ENCODE measurements at places on chromosomes 12 and 14.

DNA sequence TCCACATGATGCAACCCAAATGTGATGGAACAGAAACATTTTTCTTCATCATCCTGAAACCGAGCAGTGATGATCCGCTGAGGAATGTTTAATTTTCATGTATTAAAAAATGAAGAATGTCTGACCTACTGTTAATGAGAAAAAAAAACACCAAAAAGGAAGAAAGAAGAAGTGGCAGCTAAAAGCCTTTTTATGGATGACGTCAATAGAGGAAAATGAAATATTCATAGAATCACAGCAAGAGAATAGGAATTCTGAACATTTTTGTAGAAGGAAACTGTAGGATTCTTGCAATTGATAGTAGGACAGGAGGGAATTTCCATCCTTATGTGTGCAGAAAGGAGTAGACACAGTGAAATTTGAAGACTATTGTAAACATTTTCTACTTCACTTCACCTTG is 112.9 kb downstream of the PRKCH start:
- DNase-seq, result no peak

- DNase-seq, result no peak
Measured at GRCh38 chr12:91287753-91288152, 105.1 kb upstream of the DCN start.

DNA sequence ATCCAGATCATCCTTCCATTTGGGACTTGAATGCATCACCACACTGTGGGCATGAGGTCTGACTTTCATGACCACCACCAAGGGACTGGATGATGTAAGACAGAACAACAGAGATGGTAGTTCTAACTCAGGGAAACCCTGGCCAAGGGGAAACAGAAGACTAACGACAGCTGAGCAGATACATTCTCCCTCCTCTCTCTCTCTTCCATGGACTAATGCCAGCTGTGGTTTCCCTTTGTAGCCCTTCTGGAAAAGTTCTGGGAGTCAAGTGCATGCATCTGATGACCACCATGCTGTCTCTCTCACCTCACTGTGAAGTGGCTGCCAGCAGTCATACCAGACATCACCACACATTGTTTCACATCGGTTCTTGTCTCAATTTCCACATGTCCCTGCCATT is 3.4 kb downstream of the TAS2R30 start:
- no peak for DNase-seq

DNA sequence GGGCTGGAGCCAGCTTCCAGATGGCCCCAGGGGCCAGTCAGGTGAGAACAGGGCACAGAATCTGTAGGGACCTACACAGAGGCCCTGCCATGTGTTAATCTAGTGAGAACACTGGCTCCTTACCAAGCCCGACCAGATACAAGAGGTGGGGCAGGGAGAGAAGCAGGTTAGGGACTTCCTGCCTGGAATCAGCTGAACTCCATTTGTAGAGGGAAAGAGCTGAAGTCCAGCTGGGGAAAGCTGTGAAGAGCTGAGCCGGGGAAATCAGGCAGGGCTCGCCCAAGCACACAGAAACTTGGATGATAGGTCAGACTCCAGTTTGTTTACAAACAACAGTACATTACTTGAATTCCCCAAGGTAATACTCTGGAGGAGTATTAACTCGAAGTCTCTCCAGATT is 46.7 kb downstream of the PTGER2 start:
- no peak for DNase-seq

- no peak for DNase-seq
Measured at GRCh38 chr14:68497011-68497410, 295.9 kb downstream of the ZFP36L1 start.

DNA sequence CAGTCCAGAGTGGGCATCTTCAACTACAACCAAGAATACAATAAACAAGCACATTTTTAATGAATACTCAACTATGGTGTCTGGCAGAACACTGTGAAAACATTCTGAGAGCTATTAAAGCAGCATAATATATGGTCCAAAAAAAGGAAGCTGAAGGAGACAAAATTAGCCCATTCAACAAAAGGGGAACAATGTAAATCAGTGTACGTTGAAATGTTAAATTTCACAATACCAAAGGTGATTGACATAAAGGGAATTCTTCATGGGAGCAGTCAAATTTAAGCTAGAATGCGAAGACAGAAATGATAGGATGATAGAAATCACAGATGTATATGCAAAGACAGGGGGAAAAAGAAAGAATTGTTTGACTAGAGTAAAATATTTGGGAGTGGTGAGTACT is 41.3 kb upstream of the SYCP3 start:
- no peak for DNase-seq

DNA sequence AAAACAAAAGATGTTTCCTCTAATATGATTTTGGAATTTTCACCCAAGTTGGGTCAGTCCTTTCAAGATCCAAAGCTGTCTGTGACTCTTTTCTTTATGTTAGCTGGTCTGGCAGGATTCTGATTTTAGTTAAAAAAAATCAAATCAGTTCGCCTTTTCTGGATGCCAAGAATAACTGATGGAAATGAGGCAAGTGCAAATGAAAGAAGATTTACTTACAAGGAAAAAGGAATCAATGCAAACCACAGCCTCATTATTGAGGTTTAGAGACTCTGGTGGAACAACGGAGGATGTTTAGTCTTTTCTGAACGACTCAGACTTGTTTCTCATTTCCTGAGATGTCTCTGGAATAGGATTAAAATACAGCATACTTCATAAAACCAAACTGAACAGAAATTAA is 117.0 kb upstream of the DYRK2 start:
- no peak for DNase-seq

DNA sequence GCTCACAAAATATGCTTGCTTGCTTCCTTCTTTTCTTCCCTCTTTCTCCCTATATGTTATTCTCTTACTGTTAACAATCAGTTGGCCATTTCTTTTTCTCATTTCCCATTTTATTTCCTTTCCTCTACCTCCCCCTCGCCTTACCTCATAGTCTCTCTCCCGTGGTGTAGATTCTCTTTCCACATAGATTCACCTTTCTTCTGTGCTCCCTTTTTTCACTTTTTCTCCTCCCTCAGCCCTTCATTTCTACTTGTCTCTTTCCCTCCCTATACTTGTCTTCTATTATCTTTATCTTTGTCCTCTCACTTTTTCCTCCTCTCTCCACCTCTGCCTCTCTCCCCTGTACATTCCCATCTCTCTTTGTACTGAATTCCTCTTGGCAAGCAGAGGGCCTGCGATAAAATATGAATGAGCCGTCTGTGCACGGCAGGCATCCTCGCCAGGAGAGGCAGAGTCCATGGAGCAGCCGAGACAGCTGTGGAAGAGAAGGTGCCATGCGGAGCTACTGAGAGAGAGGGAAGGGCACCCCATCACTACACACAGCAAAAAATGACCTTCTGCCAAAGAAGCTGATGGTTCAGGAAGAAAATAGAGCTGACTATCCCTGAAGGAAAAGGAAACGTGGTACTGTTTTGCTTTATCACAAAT is 12.1 kb downstream of the C14orf93 start:
- DNase-seq, result no peak

DNA sequence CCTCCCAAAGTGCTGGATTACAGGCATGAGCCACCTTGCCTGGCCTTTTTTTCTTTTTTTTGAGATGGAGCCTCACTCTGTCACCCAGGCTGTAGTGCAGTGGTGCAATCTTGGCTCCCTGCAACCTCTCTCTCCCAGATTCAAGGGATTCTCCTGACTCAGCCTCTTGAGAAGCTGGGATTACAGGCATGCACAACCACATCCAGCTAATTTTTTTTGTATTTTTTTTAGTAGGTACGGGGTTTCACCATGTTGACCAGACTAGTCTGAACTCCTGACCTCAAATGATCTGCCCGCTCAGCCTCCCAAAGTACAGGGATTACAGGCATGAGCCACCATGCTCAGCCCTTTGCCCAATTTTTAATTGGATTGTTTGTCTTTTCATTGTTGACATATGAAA is 58.0 kb downstream of the SINHCAF start:
- DNase-seq, result no peak

GRCh38 chr14:97329701-97330100 is 532.5 kb downstream of the VRK1 start:
- no peak for DNase-seq

- no peak for DNase-seq
Measured at GRCh38 chr14:94116701-94117100, 6.2 kb downstream of the IFI27 start.

DNA sequence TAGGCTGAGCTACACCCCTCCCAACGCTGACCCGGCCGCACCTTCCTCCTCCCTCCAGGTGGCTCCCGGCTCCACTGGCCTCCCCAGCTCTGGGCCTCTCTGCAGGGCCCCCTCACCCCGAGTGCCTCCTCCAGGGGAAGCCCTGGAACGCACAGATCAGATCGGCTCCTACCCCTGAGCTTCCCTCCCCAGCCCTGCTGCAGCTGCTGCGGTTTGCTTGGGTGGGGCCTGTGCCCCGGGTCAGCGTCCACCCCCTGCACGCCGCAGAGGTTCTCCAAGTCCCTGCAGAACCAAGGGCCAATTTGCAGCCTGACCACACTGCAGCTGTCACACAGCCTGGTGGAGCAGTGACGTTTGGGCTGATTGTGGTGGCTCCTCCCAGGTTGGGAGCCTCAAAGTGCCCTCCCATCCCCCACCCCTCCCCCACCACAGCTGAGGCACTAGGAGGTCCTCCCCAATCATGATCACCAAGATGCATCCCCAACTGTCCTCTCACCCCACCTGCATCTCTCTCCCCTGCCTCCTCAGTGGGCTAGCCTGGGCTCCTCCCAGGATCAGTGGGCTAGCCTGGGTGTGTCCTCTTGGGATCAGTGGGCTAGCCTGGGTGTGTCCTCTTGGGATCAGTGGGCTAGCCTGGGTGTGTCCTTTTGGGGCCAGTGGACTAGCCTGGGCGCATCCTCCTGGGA is 12.8 kb upstream of the FBRSL1 start:
- DNase-seq, result no peak

DNA sequence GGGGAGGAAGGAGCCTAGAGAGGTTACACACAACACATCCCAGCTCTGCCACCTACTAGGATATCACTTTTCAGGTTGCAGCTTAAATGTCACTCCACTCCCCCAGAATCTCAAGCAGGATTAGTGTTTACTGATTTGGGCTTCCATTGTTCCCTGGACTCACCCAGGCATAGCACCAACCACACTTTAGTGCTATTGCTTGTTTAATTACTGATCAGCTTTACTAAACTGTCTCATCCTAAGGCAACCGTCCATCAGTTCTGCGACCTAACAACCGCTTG is 6.1 kb upstream of the KRT18 start:
- DNase-seq, result no peak

- DNase-seq, result no peak
Measured at GRCh38 chr12:131218026-131218922, 264.6 kb downstream of the ADGRD1 start.

DNA sequence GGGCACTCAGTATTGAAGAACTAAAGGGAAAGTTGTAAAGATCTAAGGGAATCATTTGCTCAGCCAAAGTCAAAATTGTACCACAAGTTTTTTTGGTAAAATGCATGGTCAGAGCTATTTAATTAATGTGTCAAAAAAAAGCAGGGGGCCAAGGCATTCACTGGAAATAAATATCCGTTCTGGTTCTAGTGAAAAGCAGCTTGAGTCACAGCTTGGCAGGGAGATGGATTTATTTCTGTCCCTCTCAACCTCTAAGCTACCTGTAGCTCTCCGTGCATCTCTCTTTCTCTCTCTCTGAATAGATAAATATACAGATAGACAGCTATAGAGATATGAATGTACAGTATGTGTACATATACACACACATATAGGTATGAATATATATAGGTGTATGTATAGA is 554.4 kb upstream of the TMEM132C start:
- no peak for DNase-seq

DNA sequence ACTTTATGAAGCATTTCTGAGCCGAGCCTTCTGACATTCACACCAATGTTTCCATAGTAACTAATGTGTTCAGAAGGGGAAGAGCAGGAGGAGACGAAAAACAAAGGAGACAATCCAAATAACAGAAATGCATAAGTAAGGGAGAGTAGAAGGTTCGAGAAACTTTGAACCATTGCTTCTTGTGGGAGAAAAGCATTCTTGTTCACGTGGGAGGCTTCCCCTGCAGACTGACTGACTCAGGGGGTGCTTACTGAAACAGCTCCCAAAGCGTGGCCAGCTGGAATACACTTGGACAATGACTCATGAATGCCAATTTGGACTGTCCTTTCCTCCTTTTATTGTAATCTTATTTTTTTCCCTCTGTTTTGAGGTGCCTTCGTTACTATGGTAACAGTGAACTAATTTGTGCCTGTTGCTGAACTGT is 73.9 kb downstream of the NEDD1 start:
- no peak for DNase-seq

DNA sequence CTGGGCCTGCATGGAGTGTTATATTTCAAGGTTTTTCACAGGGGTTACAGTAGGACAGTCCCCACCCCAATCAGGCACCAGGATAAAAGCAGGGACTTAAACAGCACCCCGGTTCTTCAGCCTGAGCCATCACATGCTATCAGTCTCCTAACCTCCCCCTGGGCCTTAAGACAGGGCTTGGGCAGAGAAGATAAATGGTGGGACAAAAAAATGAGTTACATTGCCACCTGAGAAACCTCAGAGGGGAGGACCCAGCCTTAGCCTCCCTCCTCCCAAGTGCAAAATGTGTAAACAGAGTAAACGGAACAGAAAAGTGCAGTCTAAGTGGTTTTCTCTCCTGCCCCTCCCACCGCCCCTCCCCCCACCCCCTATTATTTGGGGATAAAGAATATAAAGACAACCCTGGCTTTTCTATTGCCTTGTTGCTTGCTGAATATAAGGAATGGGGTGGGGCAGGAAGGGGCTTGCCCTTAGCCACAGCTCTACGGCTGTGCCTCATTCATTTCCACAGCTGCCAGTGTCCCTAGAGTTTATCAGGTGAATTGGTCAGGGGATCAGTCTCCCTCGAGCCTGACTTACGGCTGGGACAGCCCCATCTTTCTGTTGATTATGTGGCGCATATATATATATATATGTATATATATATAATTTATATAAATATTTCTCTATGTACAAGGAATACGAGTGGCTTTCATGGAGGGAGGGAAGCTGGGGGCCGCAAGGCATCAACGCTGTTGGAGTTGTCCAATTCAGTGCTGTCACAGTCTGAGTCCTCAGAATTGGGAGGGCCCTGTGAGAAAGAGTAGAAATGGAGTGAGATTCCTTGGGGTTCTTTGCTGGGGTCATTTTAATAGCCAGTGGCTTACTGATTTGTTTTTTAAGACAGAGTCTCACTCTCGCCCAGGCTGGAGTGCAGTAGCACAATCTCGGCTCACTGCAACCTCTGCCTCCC is 18.5 kb downstream of the MAP3K12 start:
- no peak for DNase-seq

GRCh38 chr12:27243804-27244688 is at the start of gene STK38L:
Gene STK38L, plus strand, starts transcription at chr12:27244286. Its CDS starts 53,435 bp downstream, at chr12:27297721.
- peak; percentile 94 for DNase-seq

DNA sequence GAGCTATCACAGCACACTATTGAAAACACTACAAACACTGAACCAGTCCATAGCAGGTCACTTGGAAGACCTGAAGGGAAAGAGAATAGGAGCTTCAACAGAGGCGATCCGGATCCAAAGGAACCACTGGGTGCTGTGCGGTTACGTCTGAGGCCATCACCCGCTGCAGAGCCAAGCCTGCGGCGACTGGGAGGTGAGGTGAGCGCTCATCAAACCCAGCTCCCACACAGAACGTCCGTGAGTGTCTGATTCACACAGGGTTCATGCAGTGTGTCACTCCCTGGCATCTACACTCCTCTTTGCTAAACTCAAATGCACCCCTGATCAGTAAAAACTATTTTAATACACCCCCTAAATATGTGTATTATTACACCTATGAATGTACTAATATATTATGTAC is 64.1 kb downstream of the TMEM132D start:
- no peak for DNase-seq
